ENCODE measurements at places on chromosomes 12 and 14.

- no peak for DNase-seq
These were observed 45.5 kb upstream of the TMEM263 start for GRCh38 chr12:106910202-106910601.

GRCh38 chr12:116502141-116502725 lies 56.9 kb upstream of the MAP1LC3B2 start:
- no peak for DNase-seq

DNA sequence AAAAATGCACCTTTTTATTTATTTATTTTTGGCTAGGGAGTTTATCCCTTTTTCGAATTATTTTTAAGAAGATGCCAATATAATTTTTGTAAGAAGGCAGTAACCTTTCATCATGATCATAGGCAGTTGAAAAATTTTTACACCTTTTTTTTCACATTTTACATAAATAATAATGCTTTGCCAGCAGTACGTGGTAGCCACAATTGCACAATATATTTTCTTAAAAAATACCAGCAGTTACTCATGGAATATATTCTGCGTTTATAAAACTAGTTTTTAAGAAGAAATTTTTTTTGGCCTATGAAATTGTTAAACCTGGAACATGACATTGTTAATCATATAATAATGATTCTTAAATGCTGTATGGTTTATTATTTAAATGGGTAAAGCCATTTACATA lies 14.9 kb upstream of the SNAPC1 start:
- DNase-seq, result no peak

GRCh38 chr14:69285661-69286255 lies 25.8 kb downstream of the GALNT16 start:
- no peak for DNase-seq

- DNase-seq, result no peak
These were observed 113.4 kb downstream of the ETV6 start for GRCh38 chr12:11762723-11763326.

DNA sequence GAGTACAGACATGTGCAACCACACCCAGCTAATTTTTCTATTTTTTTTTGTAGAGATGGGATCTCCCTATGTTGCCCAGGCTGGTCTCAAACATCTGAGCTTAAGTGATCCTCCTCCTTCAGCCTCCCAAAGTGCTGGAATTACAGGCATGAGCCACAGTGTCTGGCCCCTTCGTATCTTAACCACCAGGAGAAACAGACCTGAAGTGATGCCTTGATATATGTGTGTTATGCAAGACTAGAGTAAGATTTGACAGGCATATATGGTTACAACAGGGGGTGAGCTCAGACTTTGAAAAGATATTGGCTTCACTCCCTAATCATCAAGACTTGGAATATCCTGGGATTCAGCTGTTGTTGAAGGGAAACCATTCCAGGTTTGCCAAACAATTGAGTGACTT lies 10.7 kb upstream of the GALNT6 start:
- no peak for DNase-seq

DNA sequence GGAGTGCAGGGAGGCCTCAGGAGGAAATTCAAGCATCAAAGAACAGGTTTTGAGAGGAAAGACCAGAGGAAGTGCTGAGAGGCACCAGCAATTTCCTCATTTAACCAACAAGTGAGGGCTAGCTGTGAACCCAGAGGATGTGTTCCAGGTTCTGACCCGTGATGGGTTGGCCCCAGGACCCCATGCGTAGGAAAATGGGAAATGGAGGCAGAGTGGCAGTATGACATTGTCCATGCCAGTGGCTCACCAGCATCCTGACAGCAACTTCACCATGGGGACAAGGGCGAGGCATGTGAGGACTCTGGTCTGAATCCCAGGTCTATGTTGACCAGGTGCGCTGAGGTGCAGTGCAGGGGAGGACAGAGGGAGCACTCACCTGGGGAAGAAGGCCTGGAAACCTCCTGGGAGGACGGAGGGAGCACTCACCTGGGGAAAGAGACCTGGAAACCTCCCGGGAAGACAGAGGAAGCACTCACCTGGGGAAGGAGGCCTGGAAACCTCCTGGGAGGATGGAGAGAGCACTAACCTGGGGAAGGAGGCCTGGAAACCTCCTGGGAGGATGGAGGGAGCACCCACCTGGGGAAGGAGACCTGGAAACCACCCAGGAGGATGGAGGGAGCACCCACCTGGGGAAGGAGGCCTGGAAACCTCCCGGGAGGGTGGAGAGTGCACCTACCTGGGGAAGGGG lies 6.7 kb upstream of the CACNA2D4 start:
- no peak for DNase-seq

DNA sequence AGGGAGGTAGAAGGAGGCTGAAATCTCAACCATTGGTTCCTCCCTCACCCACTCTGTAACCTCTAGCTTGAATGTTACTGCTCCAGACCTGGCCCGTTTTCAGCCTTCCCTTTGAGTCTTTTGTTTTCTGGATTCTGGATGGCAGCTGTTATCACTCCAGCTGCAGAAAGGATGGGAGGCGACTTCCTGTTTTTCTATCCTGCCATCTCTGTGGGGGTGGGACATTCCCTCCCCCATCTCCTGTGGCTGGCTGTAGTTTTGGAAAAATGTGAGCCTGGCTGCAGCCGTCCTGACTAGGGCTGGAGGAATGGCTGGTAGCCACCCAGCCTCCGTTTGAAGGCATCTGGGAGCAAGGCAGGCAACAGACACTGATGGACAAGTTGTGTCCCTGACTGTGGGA lies 2.9 kb upstream of the PPFIBP1 start:
- no peak for DNase-seq

GRCh38 chr14:98711453-98711852 lies 560.5 kb downstream of the BCL11B start:
- no peak for DNase-seq
